ENCODE measurements at places on chromosomes 2 and 18.

DNA sequence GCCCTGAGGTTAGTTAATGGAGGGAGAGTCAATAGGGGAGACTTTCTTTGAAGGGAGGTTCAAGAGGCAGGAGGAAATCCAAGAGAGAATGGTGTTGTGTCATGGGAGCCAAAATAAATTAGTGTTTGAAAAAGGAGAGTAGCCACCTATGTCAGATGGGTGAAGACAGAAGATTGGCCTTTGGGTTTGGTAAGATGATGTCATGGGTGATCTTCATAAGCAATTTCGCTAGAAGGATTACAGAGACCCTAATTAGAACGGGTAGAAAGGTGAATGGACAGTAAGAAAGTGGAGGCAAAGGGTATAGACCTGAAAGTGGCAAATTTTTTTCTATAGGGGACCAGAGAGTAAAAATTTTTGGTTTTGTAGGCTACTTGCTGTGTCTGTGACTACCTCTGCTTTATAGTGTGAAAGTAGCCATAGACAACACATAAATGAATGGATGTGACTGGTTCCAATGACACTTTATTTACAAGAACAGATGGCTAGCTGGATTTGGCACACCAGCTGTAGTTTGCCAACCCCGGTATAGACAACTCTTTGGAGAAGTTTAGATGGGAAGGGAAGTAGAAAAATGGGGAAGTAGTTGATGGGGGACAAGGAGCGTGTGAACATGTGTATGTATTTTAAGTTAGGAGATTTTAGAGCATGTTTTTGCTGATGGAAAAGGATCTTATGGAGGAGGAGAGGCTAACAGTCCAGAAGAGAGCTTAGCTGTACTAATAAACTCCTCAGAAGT, 9.3 kb downstream of the STAMBP start:
- no peak for DNase-seq

DNA sequence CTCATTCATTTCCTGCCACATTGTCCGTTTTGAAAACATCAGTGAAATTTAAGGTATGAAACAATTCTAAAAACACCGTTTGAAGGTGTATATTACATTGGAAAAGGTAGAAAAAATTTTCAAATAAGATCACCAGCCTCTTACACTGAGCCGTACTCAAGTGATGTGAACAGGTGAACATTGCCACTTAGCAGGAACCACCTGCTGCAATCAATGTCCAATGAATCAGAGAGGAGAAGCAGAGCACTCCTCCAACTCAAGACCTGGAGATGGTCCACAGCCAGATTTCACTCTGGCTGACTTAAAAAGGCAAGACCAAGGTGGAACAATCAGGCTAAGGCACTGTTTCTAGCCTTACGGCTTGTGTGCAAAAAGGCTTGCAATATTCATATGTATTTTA, 110.3 kb upstream of the TTN start:
- DNase-seq, result no peak

DNA sequence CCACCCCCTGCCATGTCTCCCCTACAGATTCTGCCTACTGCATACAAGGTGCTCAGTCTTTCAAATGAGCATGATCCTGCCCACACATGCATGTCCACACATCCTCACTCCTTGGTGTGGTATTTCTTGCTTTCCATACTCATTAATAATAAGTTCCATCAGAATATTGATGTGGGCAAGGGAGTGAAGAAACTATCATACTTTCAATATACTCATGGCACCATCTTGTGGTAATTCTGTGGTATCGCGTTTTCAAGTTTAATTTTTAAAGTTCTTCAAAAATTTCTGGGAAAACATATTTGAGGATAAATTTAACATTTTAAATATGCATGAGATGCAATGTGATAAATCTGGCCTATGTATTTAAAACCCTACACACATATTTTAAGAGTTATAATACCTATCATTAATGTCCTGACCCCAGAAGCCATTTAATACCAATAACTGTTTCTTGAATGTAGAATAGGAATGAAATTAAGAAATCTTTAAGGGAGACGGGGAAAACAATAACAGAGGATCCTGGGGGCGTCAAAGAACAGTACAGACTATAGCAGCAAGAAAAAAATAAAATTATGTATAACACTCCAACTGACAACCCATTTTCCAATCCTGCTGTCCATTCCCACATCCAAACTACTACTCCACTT, 110.1 kb downstream of the ZNF385B start:
- DNase-seq, result no peak

DNA sequence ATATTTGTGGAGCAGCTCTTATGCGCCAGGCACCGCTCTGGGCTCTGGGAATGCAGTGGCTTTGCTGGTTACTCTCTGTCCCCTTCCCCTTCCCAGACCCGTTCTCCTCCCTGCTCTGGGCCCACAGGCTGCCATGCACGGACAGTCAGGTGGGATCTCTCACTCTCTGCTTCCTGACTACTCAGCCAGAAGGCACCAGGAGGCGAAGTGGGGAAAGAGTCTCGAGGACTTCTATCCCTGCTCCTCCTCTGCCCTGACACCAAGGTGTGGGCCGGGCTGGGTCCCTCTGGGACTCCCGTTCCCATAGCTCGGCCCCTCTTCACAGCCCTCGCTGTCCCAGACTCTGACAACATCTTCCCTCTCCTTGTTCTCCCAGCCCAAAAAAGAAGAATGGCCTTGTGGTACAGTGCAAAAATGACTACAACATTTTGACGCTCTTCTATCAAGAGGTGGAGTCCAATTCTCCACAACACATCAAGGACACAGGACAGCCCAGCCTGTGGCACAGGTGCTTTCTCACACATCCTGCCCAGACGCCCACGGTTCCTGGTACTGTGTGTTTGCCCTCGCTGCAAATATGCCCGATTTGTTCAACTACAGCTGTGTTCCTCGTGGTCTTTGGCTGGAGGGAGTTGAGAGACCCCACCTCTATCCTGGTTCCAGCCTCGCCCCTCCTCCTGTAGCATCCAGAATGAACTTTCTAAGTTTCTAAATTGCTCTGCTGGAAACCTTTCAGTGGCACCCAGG, 14.0 kb upstream of the DUSP2 start:
- DNase-seq, result no peak

- DNase-seq, result no peak
Measured at GRCh38 chr18:45316127-45316526, 299.1 kb upstream of the SLC14A2 start.

- no peak for DNase-seq
Measured at GRCh38 chr2:203707530-203707929, 1.1 kb downstream of the CD28 start.

DNA sequence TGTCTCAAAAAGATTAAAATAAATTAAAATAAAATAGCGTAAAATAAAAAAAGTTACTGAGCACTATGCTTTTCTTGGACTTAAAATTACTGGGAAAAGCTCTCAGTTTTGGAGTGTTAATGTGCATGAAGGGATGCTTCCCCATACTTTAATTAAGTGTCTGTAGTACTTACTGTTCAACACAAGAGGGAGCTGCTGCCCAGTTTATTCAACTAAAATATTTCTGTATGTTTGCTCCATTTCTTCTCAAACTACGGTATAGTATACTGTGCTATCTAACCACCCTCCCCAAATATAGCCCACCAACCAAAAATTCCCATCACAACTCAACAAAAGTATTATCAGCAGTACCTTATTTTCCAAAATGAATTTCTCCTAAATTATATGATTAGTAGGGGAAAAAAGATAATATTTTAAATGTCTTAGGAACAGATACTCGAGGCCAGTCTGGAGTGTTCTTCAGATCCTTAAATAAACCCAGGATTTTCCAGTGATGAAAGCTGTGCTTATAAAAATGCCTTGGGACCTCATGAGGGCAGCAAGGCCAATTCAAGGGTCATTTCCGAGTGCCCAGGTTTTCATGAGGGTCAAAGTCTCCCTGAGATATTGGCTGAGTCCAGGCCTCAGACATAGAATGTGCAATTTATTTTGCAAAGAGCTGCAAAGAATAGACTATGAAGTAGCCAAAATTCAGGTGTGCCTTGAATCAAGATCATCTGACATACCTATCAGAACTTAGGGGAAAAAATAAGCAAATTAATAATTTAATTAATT, 64.1 kb downstream of the CHRNA1 start:
- no peak for DNase-seq

DNA sequence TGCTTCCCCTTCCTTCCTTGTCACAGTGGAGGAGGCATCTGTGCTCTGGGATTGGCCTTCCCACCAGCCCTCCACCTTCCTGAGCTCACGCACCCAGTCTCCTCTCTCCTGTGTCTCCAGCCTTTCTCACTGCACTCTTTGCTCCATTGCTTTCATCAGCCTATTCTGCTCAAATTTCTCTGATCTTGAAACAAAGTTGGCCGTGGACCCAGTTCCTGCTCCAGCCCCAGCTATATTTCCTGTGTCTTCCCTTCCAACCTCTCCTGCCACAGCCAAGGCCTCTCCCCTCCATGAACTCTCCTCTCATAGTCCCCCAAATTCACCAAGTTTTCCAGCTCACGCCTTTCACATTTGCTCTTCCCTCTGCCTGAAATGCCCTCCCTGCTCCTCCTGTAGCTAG, 226.6 kb upstream of the AGAP1 start:
- DNase-seq, result no peak

DNA sequence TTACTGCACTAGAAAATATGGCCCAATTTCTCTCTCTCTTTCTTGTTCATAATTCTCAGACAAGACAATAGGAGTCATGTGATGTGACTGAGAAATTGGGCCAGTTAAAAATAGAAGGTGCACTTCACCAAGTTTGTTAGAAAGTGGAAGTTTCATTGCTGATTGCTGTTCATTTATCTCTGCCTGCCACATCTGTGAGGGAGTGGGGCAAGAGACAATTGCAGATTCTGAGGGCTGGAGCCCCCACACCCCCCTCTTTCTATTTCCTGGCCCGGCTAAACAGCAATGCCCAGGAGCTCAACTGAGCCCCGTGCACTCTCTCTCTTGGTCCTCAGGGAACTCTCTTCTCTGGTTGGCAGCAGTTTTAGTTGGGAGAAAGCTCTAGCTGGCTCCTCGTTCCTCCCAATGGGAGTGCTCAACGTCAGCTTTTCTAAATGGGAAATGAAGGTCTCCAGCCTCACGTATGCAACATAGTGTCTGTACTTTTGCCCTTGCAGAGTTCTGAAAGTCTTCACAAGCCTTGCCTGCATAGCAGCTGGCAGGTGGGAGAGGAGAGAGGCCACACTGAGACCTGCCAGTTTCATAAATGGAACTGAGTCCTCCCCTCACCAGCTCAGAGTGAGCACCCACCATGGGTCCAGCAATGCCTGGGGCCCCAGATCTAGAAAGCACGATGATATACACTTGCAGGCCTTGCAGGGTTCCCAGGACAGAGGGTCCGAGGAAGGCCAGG, 115.7 kb downstream of the MYCN start:
- DNase-seq, result no peak

Data from cortex of kidney (tissue), 1 donor.